ENCODE measurements at places on chromosomes 6 and 20. TPM values are rescaled to one million over a fixed set of nuclear protein-coding genes. Genes with fewer than 3 reads are reported as not detected.

DNA sequence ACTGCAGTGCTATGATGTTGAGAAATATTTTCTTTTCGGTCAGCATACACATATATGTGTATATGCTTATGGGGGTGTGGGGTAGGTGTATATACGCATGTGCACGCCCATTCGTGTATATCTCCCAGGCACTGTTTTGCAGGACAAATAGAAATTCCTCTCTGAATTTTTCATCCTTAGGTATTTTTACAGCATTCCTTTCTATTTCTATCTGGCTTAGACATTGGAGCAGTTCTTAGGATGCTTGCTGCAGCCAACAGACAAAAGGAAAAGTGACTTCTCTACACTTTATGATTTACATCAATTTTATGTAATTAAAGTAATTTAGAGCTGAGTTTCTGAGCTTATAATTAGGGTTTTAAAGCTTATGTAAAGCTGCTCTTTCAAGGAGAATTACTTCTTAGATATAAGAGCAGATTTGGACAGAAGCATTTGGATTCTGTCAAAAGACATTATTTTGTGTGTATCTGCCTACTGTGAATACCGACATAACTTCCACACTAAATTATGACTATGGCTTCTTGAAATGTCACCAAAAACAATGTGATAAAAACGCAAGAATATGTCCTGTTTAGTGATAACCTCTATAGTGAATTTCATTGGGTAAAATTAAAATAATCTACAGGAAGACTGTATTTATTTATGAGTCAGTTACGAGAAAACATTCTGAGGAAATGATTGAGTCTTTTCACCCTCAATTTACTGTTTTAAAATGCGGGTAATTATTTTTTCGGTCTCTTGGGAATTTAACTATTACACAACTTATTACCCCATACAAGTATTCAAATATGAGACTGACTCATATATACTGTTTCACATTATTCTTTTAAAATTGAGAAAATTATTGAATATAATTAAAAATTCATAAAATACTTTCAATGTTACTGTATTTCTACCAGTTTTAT, 21.3 kb upstream of the CEP43 start:
- DNase-seq: no peak

GRCh38 chr20:52200870-52201269, 9.3 kb upstream of the ZFP64 start:
- no peak for DNase-seq

- no peak for DNase-seq
Measured at GRCh38 chr6:63856271-63856670, 220.7 kb downstream of the PHF3 start.

SPATA2 gene
- total RNA-seq: 8.0 TPM

PROKR2 gene
- total RNA-seq: not detected

DNA sequence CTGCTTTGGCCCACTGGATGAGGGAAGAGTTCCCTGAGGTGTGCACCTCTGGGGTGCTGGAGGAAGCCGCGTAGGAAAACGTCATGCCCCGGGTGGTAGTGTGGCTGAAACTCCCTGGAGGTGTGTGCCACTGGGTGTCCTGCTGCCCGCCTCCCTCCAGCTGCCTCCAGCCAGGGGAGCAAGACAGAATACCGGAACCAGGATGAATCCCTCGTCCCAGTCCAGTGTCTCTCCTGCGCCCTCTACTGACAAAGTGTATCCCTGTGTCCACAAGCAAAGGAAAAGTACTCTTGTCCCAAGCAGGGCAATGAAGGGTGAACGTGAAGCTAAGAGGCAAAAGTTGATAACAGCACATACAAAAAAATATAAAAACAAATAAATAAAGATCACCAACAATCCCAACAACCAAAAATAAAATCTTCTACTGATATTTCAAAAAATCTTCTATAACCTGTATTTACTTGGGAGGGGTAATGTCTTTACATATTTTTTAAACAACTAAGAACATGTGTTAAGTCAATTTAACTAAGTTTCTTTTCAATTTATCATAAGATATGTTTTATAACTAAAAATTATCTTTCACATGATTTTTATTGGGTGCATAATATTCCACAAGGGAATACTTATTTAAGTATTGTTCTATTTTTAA, 437.6 kb downstream of the MAFB start:
- DNase-seq: no peak
